ENCODE measurements at places on chromosomes 3 and 15.

DNA sequence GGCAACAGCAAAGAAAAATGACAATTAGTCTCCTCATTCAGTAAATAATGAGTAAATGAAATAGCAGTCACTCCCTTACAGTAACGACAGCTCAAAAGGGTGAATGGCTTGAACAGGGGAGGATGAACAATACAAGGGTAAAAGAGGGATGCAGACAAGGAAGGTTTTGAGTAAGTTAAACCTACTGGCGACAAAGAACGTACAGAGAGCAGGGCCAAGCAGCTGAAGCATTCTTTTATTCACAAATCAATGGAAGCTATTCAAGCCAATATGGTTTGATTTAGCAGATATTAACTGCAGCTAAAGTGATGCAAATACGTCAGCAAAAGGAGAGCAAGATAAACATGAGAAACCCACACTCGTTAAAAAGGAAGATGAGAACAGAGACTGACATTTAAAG lies 90.7 kb upstream of the ICE2 start:
- no peak for DNase-seq

- DNase-seq: no peak
Observed at GRCh38 chr3:1551741-1552140, 458.9 kb downstream of the CNTN6 start.

DNA sequence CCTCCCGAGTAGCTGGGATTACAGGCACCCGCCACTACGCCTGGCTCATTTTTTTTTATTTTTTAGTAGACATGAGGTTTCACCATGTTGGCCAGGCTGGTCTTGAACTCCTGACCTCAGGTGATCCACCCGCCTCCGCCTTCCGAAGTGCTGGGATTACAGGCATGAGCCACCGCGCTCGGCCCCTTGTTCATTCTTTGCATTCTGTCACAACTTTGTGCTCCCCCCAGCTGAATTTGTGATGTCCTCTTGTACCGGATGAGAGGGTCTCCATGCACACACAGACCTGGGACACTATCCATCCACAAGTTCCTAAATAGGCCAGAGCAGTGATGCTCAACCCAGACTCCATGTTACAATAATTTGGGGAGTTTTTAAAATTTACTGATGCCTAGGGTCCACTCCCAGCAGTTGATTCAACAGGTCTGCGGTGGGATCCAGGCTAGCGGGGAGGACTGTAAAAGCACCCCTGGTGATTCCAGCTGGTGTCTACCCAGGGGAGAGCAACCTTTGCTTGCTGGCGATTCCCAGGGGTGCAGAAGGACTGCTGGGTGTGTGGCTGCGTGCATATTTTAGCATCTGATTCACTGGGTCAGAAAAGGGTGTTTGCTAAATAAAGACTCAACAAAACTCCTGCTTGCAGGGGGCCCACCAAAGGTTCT lies 1.0 kb downstream of the RASSF1 start:
- no peak for DNase-seq

DNA sequence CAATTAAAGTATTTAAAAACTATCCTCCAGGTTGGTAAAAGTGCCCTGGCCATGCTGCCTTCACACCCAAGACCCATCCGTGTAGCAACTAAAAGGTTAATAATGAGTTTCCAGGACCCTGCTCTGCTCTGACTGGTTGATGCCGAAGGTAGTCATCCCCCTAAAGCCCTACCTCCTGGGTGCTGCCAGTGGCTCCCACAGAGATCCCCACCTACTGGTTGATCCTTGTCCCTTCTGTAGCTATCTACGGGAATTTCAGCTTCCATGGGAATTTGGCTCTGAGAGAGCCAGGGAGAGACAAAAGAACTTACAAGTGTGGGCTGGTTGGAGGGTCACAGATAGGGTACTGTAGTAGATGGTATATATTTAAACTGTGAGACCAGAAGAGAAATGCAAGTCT lies 110.6 kb upstream of the NANOGP8 start:
- no peak for DNase-seq

GRCh38 chr3:196501316-196502044 lies 2.1 kb downstream of the RNF168 start:
- no peak for DNase-seq

GRCh38 chr3:136390574-136390973 lies 140.4 kb downstream of the PCCB start:
- no peak for DNase-seq

DNA sequence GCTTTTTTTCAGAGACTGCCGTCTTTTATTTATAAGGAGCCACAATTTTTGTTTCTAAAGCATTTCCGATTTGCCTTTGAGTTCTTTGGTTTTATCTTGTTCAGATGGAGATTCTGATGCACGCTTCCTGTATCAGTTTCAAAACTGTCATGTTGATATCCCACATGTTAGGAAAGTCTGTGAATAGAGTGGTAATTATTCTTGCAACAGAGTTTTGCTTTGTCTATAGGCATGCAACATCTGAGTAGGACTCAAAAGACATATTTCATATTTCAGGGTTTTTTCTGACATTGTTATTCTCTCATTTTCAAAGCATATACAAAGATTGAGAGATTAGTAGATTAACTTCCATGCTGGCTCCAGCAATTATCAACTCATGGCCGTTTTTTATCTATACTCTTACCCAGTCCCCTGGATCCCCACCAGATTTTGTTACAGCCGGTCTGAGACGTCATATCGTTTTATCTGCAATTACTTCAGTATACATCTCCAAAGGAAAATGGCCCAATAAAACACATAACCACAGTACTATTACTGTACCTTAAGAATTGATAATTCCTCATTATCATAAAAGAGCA lies 22.4 kb downstream of the PAQR5 start:
- DNase-seq: no peak

DNA sequence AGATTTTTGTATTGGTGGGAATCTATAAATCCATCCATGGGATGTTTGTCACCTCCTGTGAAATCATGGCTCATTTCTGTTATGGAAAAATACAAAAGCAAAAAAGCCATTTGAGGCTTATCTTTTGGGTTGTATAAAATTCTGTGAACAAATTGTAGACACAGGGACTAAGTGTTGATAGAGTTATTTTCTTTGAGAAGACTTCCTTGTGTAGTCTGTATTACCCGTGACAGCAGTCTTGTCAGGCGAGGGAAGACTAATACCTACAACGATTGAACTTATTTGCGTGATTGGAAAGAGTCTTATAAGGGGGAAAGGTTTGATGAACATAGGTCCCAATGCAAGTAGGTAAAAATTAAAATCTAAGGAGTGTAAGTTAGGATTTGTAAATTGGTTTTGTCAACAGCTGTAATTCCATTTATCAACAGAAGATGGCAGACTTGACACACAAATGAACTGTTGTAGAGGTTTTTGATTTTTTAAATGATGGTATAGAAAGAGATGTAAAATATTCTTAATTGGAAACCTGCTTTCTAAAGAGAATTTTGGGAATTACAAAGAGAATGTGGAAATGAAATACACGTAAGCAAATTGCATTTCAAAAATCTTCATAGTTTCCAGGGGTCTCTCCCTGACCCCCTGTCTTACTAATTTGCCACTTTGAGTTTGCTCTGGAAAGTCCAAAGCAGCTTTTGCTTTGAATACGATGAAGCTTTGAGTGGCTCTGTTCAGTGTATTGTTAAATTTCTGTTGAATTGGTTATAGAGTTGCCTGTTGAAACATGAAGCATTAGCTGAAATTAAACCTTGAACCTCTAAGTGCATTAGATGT lies 33.2 kb downstream of the SLC25A26 start:
- DNase-seq: no peak

DNA sequence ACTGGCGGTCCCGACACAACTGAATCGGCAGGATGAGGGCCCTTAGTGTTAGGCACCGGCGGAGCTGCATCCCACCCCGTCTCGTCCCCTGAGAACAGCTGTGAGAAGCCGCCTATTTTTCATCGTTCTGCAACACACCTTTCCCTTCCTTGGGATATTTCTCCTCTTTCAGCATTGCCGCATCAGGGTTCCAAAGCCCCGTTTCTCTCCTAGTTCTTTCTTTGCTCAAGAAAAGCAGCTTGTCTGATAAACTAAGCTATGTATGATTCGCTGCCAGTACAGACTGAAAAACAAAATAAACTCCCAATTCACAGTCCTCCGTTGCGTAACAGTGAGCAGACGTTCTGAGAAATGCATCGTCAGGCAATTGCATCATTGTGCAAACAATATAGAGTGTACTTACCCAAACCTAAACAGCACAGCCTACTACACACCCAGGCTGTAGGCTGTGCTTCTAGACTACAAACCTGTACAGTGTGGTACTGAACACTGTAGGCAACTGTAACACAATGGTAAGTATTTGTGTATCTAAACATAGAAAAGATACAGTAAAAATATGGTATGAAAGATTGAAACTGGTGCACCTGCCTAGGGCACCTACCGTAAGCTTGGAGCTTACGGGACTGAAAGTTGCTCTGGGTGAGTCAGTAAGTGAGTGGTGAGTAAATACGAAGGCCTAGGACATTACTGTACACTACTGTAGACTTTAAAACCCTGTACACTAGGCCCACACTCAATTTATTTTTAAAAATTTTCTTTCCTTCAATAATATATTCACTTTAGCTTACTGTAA lies 8.9 kb upstream of the ADAMTS17 start:
- no peak for DNase-seq

GRCh38 chr3:99249627-99250026 lies 348.1 kb upstream of the DCBLD2 start:
- DNase-seq: no peak

DNA sequence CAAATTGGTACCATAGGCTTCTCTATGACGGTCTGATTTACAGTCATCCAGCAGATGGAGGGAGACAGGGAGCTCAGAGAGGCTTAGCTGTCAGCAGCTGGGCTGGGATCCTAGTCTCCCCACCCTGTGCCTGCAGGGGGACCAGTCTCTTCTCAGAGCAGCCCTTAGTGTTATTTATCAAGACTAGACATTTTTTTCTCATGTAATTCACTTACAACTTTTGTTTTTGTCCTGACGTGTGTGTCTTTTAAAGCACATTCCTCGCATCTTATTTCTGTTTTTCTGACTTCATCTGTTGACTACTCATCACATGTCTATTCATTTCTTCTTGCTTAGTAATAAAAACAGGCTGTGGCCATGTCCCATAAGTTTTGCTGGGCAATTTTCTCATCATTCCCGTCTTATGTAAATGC lies 116.1 kb downstream of the KLF13 start:
- DNase-seq: no peak

GRCh38 chr3:152048831-152049230 lies 175.4 kb downstream of the SUCNR1 start:
- no peak for DNase-seq

DNA sequence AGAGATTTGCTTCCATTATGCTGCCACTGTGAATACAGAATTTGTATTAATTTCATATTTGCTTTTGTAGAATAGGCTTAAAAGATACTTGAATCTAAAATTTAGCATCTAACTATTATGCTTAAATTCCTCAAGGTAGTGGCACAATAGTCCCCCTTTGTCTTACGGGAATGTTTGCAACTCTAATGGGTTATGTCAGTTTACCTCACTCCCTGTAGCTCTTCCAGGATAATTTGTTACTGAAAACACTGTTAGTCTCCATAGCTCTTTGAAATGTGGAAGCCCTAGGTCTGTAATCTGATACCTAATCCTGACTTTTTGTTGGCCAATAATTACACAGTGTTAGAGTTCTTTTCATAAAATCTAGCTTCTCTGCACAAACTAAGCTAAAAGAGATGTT lies 433.4 kb downstream of the PYDC2 start:
- DNase-seq: no peak

- no peak for DNase-seq
Observed at GRCh38 chr3:44899683-44900367, 25.4 kb downstream of the TGM4 start.

Measured in esophagus muscularis mucosa (tissue), 4 donors.